Chondrocyte (in vitro differentiated cells): ENCODE measurements at places on chromosomes 11 and 22. TPM values are rescaled to one million over a fixed set of nuclear protein-coding genes. Genes with fewer than 3 reads are reported as not detected.

GRCh38 chr11:125346179-125346530, 149.9 kb downstream of the FEZ1 start:
- no peaks in the 10 kb centered on the region for H3K36me3 ChIP-seq
- no peak for DNase-seq
- H3K27ac ChIP-seq, result peak overlapping the region; percentile 86
- peaks cover 84% of the 10 kb centered on the region for H3K4me1 ChIP-seq
- no peak overlapping the region for H3K4me3 ChIP-seq
- no peaks in the 10 kb centered on the region for H3K27me3 ChIP-seq

The PACSIN3 gene
- 45.0 to 69.4 TPM (median 65.3 TPM) in 3 replicates for total RNA-seq

- peaks cover 6% of the 10 kb centered on the region for H3K4me1 ChIP-seq
- peaks cover 51% of the 10 kb centered on the region for H3K27me3 ChIP-seq
- peaks cover 3% of the 10 kb centered on the region for H3K36me3 ChIP-seq
- DNase-seq, result no peak
- no peak overlapping the region for H3K4me3 ChIP-seq
Observed at GRCh38 chr11:118241764-118242098, 10.4 kb downstream of the MPZL3 start.

DNA sequence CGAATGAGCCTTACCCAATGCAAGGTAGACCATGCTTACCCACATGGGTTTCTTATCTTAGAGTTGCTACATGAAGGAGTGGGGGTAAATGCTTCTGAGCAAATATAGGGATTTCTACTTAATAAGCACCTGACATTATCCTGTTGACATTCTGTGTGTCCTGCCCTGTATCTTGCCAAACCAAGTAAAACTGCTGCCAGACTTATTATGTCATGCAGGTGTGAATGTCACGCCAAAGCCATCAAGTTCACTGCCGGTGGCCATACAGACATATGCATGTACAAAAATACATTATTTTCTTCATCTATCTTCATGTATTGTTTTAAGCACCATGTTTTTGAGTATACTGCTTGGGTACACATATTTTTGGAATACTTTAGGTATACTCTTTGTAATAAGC, 70.2 kb downstream of the NOX4 start:
- DNase-seq, result no peak
- no peak overlapping the region for H3K4me3 ChIP-seq
- H3K4me1 ChIP-seq, result peaks cover 30% of the 10 kb centered on the region
- peaks cover 6% of the 10 kb centered on the region for H3K36me3 ChIP-seq
- H3K27me3 ChIP-seq, result no peaks in the 10 kb centered on the region
- H3K27ac ChIP-seq, result no peak overlapping the region

The XRCC6 gene
- total RNA-seq, result 156 to 210 TPM (median 161 TPM) in 3 replicates

GRCh38 chr11:114986365-114986764, 308.0 kb downstream of the NXPE2 start:
- no peak overlapping the region for H3K4me3 ChIP-seq
- no peaks in the 10 kb centered on the region for H3K4me1 ChIP-seq
- no peak overlapping the region for H3K27ac ChIP-seq
- no peak for DNase-seq
- no peaks in the 10 kb centered on the region for H3K36me3 ChIP-seq

DNA sequence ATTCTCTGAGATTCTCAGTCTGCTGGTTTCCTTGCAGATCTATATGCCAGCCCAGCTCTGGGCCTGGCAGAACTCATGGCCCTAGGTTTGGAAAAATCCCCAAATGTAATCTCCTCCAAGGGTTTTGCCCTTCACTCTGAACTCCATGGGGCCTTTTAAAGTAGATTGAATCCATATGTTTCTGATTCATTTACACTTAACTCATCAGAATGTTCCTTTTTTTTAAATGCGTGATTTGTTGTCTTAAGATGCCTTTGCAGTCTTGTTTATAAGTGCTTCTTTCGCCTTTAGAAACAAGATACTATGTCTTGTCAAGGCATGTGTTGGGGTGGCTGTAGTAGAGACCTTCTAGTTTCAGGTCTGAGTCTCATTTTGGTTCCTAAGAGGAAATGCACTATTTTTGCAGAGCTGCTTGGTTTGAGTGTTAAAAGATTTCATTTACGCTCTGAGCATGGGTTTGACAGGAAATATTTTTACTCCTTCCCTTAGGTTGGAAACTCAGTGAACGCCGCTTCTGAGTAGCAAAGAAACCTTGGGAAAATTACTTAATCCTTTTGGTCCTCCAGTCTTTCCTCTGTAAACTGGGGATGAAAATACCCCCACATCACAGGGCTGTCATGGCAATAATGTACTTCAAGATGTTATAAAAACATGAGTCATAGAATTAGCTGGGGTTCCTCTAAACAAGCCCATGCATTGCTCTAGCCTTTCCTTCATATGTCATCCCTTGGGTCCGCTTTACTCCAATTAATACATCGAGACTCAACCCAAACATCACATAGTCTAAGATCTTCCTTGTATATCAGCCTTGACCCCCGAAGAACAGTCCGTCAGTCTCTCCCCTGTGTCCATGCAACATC, 83.5 kb downstream of the SNX19 start:
- peaks cover 70% of the 10 kb centered on the region for H3K4me1 ChIP-seq
- H3K36me3 ChIP-seq, result peaks cover 6% of the 10 kb centered on the region
- H3K4me3 ChIP-seq, result no peak overlapping the region
- H3K27me3 ChIP-seq, result no peaks in the 10 kb centered on the region

DNA sequence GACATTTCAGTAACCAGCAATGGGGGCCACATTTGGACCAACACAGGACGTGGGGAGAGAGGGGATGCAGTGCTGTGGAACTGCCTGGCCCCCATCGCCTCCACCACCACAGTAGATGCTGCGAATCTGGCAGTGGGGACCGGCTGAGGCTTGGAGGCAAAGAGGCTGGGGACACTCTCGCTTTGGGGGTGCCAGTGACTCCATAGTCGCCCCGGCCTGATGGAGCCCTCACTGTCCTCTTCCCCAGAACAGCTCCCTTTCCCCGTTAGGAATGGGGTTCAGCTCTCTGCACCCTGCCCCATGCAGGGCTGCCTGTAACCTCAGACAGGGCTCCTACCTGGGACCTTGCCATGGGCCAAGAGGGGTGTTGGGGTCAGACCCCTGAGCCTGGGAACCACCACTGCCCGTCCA, 1.8 kb upstream of the MUC2 start:
- no peak overlapping the region for H3K27ac ChIP-seq
- H3K4me1 ChIP-seq, result no peaks in the 10 kb centered on the region

DNA sequence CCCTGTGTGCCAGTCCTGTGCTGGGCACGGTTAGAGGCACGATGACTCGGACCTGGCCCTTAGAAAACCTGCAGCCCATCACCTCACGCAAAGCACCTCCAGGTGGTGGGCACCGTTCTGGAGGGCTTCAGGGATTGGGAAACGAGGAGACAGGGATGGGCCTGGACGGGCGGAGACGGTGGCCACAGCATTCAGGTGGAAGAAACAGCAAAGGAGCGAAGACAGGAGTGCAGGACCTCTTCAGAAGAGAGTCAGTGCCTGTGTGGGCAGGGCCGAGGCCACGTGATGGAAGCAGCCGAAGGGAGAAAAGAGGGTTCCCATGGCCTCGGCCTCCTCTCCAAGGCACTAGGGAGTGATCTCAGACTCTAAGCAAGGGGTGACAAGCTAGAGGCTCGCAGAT, 8.1 kb upstream of the SLC22A12 start:
- peaks cover 16% of the 10 kb centered on the region for H3K4me1 ChIP-seq
- peaks cover 30% of the 10 kb centered on the region for H3K27me3 ChIP-seq

- H3K27me3 ChIP-seq, result peaks cover 7% of the 10 kb centered on the region
- H3K27ac ChIP-seq, result no peak overlapping the region
- H3K36me3 ChIP-seq, result no peaks in the 10 kb centered on the region
- peaks cover 7% of the 10 kb centered on the region for H3K4me1 ChIP-seq
- DNase-seq, result no peak
- no peak overlapping the region for H3K4me3 ChIP-seq
Observed at GRCh38 chr11:61082062-61082870, 20.0 kb upstream of the CD5 start.

GRCh38 chr11:65353900-65354264, 669 bp upstream of the TIGD3 start:
- H3K36me3 ChIP-seq, result peaks cover 10% of the 10 kb centered on the region
- H3K27ac ChIP-seq, result peak overlapping the region; percentile 87
- peak overlapping the region; percentile 75 for H3K4me3 ChIP-seq
- peaks cover 17% of the 10 kb centered on the region for H3K4me1 ChIP-seq

DNA sequence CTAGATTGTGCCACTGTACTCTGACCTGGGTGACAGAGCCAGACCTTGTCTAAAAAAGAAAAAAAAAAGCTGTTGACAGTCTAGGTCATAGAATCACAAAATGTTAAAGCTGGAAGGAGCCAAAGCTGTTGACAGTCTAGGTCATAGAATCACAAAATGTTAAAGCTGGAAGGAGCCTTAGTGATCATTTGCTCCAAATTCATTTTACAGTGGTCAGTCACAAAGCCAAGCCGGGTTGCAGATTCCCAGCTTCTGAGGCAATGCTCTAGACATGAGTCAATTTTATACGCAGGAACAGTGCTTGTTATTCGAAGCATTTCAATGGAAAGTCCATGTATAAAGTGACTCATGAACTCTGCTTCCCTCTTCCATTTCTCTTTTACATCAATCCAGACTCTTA, 47.4 kb downstream of the SYT13 start:
- H3K36me3 ChIP-seq, result no peaks in the 10 kb centered on the region
- H3K4me3 ChIP-seq, result no peak overlapping the region
- DNase-seq, result no peak
- peaks cover 3% of the 10 kb centered on the region for H3K27me3 ChIP-seq

The PGA5 gene
- total RNA-seq, result not detected in 3 replicates

The C11orf42 gene
- not detected in 3 replicates for total RNA-seq

- H3K4me1 ChIP-seq, result peaks cover 41% of the 10 kb centered on the region
- H3K4me3 ChIP-seq, result peak overlapping the region; percentile 95
- H3K27ac ChIP-seq, result peak overlapping the region; percentile 94
- H3K36me3 ChIP-seq, result peaks cover 6% of the 10 kb centered on the region
- no peaks in the 10 kb centered on the region for H3K27me3 ChIP-seq
Observed at GRCh38 chr11:62671236-62671607, 251 bp upstream of the UQCC3 start.

DNA sequence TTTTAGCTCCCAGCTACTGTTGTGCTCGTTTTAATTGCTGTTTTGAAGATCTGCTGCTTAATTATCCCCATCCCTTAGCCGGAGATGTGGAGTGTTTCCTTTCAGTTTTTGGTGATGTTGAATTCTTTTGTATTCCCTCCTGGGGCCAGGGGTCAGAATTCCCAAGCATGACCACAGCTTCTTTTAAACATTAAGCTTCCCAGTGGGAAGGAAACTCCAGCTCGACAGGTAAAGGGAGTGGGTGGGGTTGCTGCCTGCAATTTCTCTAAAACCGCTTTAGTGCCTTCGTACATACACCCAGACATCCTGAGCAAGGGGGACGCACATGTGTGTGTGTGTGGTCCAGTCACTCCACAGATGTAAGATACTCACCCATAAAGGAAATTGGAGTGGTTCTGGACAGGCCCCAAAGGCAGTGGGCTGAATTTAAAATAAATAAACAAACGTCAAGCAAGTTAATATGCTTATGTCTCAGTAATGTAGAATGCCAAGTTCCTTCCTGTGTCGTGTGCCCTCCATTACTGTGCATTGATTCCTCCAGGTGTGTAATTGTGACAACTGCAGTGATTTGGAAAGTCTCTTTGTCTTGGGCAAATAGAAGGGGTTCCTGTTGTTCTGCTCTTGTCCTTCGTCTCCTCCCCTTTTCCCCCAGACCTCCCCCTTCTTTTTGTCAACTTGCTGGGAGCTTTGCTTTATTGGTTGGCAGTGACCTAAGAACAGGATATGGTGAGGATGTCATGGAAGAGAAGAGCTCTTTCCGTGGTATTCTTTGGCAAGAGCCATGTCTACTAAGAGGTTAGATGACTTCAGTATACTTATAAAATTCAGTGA, 19.2 kb upstream of the ADSL start:
- H3K4me3 ChIP-seq, result no peak overlapping the region
- no peaks in the 10 kb centered on the region for H3K27me3 ChIP-seq
- DNase-seq, result no peak

DNA sequence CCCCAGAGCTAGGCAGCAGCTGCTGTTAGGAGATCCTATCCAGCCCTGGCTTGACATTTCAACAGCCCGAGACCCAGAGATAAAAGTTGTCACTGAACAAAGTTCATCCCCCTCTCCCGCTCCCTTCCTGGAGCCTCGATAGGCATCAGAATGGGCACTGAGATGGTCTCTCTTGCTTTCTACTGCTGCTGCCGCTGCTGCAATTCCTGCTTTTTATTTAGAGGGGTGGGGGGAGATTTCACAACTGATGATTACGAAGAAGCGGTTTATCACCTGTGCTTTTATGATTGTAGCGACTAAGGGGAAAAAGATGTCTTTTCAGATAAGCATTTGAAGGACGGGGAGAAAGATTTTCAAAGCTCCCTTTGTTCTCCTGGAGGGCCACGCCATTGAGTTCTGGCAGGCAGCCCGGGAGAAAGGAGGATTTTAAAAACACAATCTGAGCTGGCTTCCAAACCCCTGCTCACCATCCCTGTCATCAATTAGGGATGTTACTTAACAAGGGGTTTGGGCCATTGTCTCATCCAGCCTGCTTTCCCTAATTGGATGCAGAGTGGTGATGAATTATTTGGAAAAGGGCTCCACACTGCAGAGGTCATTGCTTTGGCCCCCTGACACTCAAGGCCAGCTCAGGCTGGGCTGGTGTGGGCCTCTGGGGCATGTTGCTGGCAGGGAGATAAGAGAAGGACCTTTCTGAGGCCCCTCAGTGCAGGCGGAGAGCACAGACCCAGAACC, 344.7 kb downstream of the BUD13 start:
- no peak for DNase-seq
- no peak overlapping the region for H3K4me3 ChIP-seq

The RAPSN gene
- total RNA-seq, result 0.33 to 0.35 TPM (median 0.34 TPM) in 3 replicates

The MYOD1 gene
- not detected in 3 replicates for total RNA-seq

- no peak overlapping the region for H3K27ac ChIP-seq
- H3K27me3 ChIP-seq, result peaks cover 4% of the 10 kb centered on the region
- H3K4me3 ChIP-seq, result no peak overlapping the region
- H3K36me3 ChIP-seq, result peaks cover 2% of the 10 kb centered on the region
- no peak for DNase-seq
Observed at GRCh38 chr22:25697978-25698377, 44.0 kb upstream of the MYO18B start.

The WT1 gene
- total RNA-seq, result not detected in 3 replicates

- H3K27me3 ChIP-seq, result no peaks in the 10 kb centered on the region
- no peak overlapping the region for H3K4me3 ChIP-seq
- H3K27ac ChIP-seq, result no peak overlapping the region
- no peaks in the 10 kb centered on the region for H3K4me1 ChIP-seq
Observed at GRCh38 chr11:59957094-59957493, 6.7 kb upstream of the OOSP4A start.

The PTDSS2 gene
- 30.0 to 32.5 TPM (median 32.0 TPM) in 3 replicates for total RNA-seq

GRCh38 chr22:19810381-19811201, 44.1 kb downstream of the GNB1L start:
- no peak overlapping the region for H3K4me3 ChIP-seq
- peaks cover 22% of the 10 kb centered on the region for H3K4me1 ChIP-seq
- no peaks in the 10 kb centered on the region for H3K27me3 ChIP-seq
